ENCODE measurements at places on chromosomes 1 and 21. TPM values are rescaled to one million over a fixed set of nuclear protein-coding genes. Genes with fewer than 3 reads are reported as not detected.

- DNase-seq = no peak
Measured at GRCh38 chr1:21866707-21867043, 54.6 kb downstream of the LDLRAD2 start.

DNA sequence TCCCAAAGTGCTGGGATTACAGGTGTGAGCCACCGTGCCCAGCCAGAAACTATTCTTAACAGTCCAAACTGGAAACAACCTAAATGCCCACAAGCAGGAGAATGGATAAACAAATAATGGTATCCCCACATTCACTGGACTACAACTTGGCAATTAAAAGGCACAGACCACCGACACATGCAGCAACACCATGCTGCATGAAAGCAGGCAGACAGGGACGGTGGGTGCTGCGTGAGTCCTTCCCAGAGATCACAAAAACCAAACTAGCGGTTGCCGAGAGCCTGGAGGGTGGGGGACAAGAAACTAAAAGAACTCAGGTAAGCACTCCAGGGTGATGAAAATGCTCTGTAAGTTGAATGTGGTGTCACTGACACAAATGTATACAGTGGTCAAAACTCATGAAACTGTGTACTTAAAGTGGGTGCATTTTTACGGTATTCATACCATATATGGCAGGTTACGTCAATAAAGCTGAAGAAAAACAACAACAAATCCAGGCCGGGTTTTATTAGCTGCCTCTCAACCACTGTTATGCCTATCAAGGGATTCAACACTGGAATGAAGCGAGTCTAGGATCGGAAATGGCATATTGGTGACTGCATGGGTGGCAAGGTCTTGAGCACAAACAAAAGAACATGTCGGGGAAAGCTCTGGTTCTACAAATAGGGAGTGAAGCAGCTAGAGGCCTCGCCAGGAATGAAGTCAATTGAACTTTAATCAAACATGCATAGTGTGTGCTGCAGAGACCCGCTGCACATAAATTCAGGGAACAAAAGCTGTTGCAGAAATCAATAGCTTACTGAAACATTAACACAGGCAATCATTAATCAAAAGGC, 52.4 kb downstream of the SLC45A1 start:
- no peak for DNase-seq

The WNT3A gene
- 4.7 TPM for total RNA-seq

The MIGA1 gene
- total RNA-seq = 7.6 TPM

Measured in suprapubic skin (tissue), 4 donors.